NCI-H774 (cell line): ENCODE measurements at places on chromosomes 1 and 21.
A peak's percentile ranks its signal among the peaks of the same experiment; 100 is the strongest.

DNA sequence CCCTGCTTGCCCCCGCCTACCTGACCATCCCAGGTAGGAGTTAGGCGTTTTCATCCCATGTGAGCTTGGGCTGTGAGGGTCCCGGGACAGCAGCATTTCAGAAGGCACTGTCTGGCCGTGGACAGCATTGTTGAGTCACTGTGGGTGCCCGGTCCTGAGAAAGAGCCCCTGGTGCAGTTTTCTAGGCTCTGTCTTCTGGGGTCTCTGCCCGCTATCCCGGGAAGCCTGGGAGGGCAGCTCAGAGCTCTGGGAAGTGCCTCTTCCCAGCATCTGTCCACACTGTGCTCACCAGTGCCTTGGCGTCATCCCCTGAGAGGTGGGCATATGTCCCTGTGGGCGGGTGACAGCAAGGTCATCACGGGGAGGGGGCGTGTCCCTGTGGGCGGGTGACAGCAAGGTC, 11.4 kb upstream of the ZNF669 start:
- no peak for DNase-seq

DNA sequence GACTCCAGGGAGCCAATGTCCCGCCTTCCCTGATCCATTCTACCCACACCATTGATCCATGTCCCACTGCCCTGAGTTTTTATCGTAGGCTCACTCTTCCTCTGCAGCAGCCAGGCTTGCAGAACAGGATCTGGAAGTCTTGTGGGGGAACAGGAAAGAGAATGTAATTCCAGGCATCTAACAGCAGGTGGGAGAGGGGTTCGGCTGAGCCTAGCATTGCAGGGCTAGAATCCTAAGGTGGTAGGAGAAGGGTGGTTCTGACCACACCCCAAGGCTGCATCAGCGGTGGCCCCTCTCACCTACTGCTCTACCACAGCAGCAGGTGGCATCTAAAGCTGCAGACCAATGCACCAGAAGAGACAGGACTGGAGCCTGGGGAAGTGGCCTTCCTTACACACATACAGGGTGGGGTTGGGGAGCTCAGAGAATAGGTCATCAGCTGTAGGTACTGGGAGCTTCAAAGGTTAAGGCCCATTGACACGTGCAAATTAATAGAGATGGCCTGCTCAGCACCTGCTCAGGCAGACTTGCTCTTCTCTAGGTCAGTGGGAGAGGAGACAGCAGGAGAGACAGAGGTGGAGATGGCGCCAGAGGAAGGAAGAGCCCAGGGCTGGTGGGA, 20.5 kb downstream of the KNCN start:
- DNase-seq, result no peak

GRCh38 chr1:186492531-186493291, 31.8 kb upstream of the PDC start:
- DNase-seq, result no peak

- DNase-seq, result no peak
These were observed 21.7 kb downstream of the LRRC8B start for GRCh38 chr1:89546082-89546889.

- DNase-seq, result no peak
These were observed 8.7 kb upstream of the SLX9 start for GRCh38 chr21:44931137-44931500.

DNA sequence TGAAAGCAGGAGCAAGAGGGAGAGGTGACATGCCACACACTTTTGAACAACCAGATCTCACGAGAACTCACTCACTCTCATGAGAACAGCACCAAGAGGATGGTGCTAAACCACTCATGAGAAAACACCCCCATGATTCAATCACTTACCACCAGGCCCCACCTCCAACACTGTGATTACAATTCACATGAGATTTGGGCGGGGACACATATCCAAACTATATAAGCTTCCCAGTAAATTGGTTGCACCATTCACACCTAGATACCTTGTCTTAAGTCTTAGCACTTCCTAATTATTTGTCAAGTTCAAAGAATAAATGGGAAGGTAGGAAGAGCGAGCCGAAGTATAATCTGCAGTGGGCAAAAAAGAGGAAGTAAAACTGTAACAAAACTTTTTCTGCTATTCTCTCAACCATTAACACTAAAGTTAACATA, 34.3 kb downstream of the AMY1C start:
- DNase-seq, result no peak

- DNase-seq, result no peak
These were observed 291.3 kb downstream of the TM2D1 start for GRCh38 chr1:61433646-61434045.

DNA sequence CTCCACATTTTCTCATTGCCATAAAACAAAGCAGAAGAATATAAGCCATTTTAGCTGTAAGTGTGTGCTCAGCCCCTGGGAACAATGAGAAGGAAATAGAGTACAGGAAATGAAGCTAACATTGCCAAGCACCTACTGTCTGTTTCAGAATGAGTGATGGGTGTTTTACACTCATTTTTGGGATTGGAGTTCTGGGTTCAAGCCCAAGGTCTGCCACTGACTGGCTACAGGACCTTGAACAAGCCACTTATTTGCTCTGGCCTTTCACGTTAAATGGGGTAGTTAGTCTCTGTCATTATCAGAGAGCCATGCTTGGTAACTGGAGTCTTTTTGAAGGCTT, 80.7 kb upstream of the KAZN start:
- peak; percentile 19 for DNase-seq

- no peak for DNase-seq
These were observed 1.2 kb downstream of the FCAMR start for GRCh38 chr1:206969090-206969489.

GRCh38 chr1:34370748-34371147, 194.0 kb downstream of the C1orf94 start:
- DNase-seq, result no peak
